ENCODE measurements at places on chromosomes 5 and 9. TPM values are rescaled to one million over a fixed set of nuclear protein-coding genes. Genes with fewer than 3 reads are reported as not detected.

- peaks cover 100% of the 10 kb centered on the region for H3K36me3 ChIP-seq
- H3K27me3 ChIP-seq, result no peaks in the 10 kb centered on the region
- no peaks in the 10 kb centered on the region for H3K4me1 ChIP-seq
- no peak overlapping the region for H3K4me3 ChIP-seq
- no peak for DNase-seq
- H3K27ac ChIP-seq, result no peak overlapping the region
These were observed 36.0 kb downstream of the HMGXB3 start for GRCh38 chr5:150036513-150036912.

Gene SH3TC2
- 0.70 TPM for total RNA-seq

GRCh38 chr5:73701566-73701965 is 75.6 kb downstream of the ARHGEF28 start:
- H3K27me3 ChIP-seq, result no peaks in the 10 kb centered on the region
- no peak overlapping the region for H3K27ac ChIP-seq
- H3K4me1 ChIP-seq, result no peaks in the 10 kb centered on the region
- H3K4me3 ChIP-seq, result no peak overlapping the region
- DNase-seq, result no peak
- H3K36me3 ChIP-seq, result no peaks in the 10 kb centered on the region

GRCh38 chr9:30065888-30066287 is 2318.6 kb upstream of the ACO1 start:
- no peaks in the 10 kb centered on the region for H3K4me1 ChIP-seq
- H3K4me3 ChIP-seq, result no peak overlapping the region
- no peaks in the 10 kb centered on the region for H3K36me3 ChIP-seq
- DNase-seq, result no peak

Gene FAM78A
- 3.2 TPM for total RNA-seq

GRCh38 chr5:108084105-108084504 is 297.8 kb downstream of the FBXL17 start:
- no peak for DNase-seq
- no peaks in the 10 kb centered on the region for H3K4me1 ChIP-seq
- no peaks in the 10 kb centered on the region for H3K27me3 ChIP-seq

DNA sequence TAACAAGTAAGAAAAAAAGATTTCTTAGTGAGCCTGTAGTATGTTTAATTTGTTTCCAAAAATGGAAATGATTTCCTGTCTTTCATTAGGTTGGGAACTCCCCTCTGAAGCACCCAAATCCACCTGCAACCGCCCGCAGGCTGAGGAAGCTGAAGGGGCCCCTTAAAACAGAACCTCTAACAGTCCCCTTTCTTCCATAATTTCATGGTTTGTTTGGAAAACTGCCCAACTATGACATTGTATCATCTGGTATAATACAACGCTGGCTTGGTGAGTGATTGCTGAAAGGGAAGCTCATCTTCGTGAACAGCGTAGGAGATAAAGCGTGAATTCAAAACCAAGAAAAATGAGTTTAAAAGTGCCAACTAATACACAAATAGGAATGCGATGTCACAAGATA is 215.5 kb downstream of the FSTL4 start:
- H3K27me3 ChIP-seq, result no peaks in the 10 kb centered on the region
- H3K4me3 ChIP-seq, result no peak overlapping the region
- no peaks in the 10 kb centered on the region for H3K4me1 ChIP-seq
- no peaks in the 10 kb centered on the region for H3K36me3 ChIP-seq
- DNase-seq, result no peak
- no peak overlapping the region for H3K27ac ChIP-seq

DNA sequence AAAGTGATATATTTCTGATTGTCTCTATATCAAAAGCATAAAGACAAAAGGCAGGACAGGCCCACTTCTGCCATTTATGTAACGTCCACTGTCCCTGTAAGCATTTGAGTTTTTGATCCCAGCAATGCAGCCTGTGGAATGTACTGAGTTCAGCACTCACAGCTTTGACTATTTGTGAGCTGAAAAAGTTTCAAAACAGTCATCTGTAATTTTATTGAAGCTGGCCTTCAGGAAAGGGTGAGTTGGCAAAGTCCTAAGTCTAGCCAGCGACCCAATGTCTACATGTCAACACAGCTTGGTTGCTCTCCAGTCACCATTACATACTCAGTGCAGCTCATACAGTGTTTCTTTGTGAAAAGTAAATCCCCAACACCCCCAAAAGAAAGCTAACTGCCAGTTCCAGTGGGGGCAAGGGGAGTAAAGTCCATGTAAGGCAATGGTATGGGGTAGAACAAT is 9.7 kb downstream of the LIFR start:
- no peak overlapping the region for H3K4me3 ChIP-seq
- H3K4me1 ChIP-seq, result no peaks in the 10 kb centered on the region
- no peaks in the 10 kb centered on the region for H3K36me3 ChIP-seq
- no peaks in the 10 kb centered on the region for H3K27me3 ChIP-seq
- no peak for DNase-seq
- H3K27ac ChIP-seq, result no peak overlapping the region

DNA sequence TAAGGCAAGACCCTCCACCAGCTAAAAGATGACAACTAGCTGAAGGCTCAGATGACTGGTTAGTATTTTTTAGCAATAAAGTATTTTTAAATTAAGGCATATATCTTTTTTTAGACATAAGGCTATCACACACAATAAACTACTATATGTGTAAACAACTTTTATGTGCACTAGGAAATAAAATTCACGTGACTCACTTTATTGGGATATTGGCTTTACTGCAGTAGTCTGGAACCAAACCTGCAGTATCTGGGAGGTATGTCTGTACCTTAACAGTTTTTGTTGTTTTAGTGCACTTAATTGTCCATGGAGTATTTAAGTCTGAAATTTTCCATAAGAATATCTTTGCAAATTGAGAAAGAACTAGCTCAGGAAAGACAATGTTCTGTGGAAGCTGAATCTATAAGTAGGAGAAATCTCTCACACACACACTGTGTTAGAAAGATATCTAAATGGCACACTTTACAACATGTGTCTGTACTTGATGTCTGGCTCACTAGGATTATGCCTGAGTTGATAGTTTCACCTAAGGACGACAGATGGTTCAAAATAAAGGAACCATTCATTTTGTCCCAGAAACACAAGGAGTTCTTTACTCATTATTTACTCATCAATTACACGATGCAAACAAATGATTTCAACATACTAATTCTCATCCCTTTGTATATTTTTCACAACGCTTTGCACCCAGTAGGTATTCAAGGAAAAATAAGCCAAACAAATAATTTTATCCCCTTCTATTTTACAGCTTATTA is 4.6 kb downstream of the RAPGEF6 start:
- no peak overlapping the region for H3K27ac ChIP-seq
- H3K4me1 ChIP-seq, result no peaks in the 10 kb centered on the region
- no peak overlapping the region for H3K4me3 ChIP-seq
- no peak for DNase-seq
- no peaks in the 10 kb centered on the region for H3K36me3 ChIP-seq
- no peaks in the 10 kb centered on the region for H3K27me3 ChIP-seq

GRCh38 chr9:69877852-69878514 is 57.4 kb downstream of the CFAP95 start:
- H3K27me3 ChIP-seq, result no peaks in the 10 kb centered on the region
- H3K4me3 ChIP-seq, result no peak overlapping the region
- DNase-seq, result no peak
- H3K4me1 ChIP-seq, result no peaks in the 10 kb centered on the region

Gene CAMK2A
- total RNA-seq, result 1.2 TPM

GRCh38 chr9:11749396-11749795 is 943.8 kb upstream of the TYRP1 start:
- no peak overlapping the region for H3K4me3 ChIP-seq
- no peak for DNase-seq
- H3K36me3 ChIP-seq, result no peaks in the 10 kb centered on the region
- H3K4me1 ChIP-seq, result no peaks in the 10 kb centered on the region

Measured in Peyer's patch (tissue), 4 donors.